ENCODE measurements at places on chromosomes 4 and X. TPM values are rescaled to one million over a fixed set of nuclear protein-coding genes. Genes with fewer than 3 reads are reported as not detected.

SLC10A6 gene
- not detected for total RNA-seq

FAM193A gene
- 50.9 TPM for total RNA-seq

RPL10 gene
- total RNA-seq, result 1,953 TPM

TRIM75 gene
- not detected for total RNA-seq

SH3D19 gene
- total RNA-seq, result not detected

NDST4 gene
- not detected for total RNA-seq

ZAR1 gene
- total RNA-seq, result not detected

MED28 gene
- 41.2 TPM for total RNA-seq

EIF2S3 gene
- total RNA-seq, result 174 TPM

GSX2 gene
- not detected for total RNA-seq

JADE3 gene
- 1.1 TPM for total RNA-seq

DRP2 gene
- total RNA-seq, result 0.64 TPM

DNA sequence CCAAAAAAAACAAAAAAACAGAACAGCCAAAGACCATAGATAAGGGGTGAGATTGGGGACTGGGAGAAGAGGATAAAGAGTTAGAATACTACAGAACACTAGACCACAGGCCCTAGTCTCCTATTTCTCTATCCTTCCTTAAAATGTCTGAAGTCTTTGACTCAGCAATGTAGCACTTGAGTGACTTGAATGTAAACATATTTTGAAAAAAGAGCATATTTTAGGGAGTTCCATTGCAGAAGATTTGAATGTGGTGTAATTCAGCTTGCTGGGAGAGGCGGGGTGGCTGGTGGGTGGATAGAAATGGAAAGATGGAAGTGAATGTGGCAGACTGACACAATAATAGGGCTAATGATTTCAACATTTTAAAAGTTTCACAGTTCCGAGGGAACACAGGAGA, 144.9 kb downstream of the CHIC2 start:
- H3K4me1 ChIP-seq, result no peaks in the 10 kb centered on the region
- no peak overlapping the region for H3K4me3 ChIP-seq
- H3K27me3 ChIP-seq, result no peaks in the 10 kb centered on the region

- no peak overlapping the region for H3K27ac ChIP-seq
- no peaks in the 10 kb centered on the region for H3K36me3 ChIP-seq
- H3K27me3 ChIP-seq, result no peaks in the 10 kb centered on the region
These were observed 32.1 kb upstream of the AMBN start for GRCh38 chr4:70559924-70560323.

- no peak overlapping the region for H3K27ac ChIP-seq
- peaks cover 6% of the 10 kb centered on the region for H3K4me1 ChIP-seq
- no peak for DNase-seq
- H3K27me3 ChIP-seq, result no peaks in the 10 kb centered on the region
- no peak overlapping the region for H3K4me3 ChIP-seq
- H3K36me3 ChIP-seq, result no peaks in the 10 kb centered on the region
These were observed 86.9 kb downstream of the RELL1 start for GRCh38 chr4:37599092-37599790.

- peaks cover under 1% of the 10 kb centered on the region for H3K36me3 ChIP-seq
- no peaks in the 10 kb centered on the region for H3K4me1 ChIP-seq
- H3K4me3 ChIP-seq, result no peak overlapping the region
- no peak overlapping the region for H3K27ac ChIP-seq
- no peaks in the 10 kb centered on the region for H3K27me3 ChIP-seq
- no peak for DNase-seq
These were observed 809.0 kb upstream of the DIAPH2 start for GRCh38 chrX:95875661-95876060.

- peaks cover 5% of the 10 kb centered on the region for H3K36me3 ChIP-seq
- peaks cover 12% of the 10 kb centered on the region for H3K27me3 ChIP-seq
- peaks cover 11% of the 10 kb centered on the region for H3K4me1 ChIP-seq
- H3K27ac ChIP-seq, result no peak overlapping the region
- no peak for DNase-seq
These were observed 5.3 kb upstream of the TRMT2B start for GRCh38 chrX:101057093-101057714.

DNA sequence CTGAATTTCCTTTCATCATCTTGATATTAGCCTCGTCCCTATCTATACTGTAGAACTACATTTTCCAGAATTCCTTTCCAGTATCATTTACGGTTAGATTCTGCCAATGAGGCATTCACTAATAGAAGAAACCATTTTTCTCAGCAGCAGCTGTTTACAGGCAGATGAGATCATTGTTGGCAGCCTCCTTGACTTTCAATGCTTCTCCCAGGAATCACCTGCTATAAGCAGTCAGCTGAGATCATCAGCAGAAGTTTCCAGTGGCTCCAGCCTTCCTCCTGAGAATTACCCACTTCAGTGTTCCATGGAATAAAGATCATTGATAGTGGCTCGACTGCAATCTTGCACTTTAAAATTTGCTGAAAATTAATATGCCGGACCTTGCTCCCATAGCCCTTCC, 157.3 kb upstream of the TET2 start:
- H3K27me3 ChIP-seq, result no peaks in the 10 kb centered on the region
- H3K4me3 ChIP-seq, result no peak overlapping the region
- no peak overlapping the region for H3K27ac ChIP-seq
- H3K36me3 ChIP-seq, result peaks cover 11% of the 10 kb centered on the region
- DNase-seq, result no peak
- no peaks in the 10 kb centered on the region for H3K4me1 ChIP-seq

DNA sequence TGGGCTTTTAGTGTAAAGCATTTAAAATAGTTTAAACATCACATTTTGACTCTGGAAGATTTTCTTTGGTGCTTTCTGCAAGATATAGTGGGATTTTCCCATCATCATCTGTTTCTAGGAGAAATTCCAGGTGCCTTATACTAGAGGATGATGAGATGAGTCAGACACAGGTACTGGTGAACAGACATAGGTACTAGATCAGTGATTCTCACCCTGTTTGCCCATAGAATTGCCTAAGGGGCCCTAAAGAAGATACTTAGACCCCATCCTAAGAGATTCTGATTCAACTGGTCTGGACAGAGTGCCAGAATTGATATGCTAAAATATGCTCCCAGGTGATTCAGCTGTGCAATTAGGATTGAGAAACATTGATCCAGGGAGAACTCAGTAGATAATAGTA, 9.7 kb downstream of the TSPAN7 start:
- no peaks in the 10 kb centered on the region for H3K4me1 ChIP-seq
- no peak overlapping the region for H3K4me3 ChIP-seq

DNA sequence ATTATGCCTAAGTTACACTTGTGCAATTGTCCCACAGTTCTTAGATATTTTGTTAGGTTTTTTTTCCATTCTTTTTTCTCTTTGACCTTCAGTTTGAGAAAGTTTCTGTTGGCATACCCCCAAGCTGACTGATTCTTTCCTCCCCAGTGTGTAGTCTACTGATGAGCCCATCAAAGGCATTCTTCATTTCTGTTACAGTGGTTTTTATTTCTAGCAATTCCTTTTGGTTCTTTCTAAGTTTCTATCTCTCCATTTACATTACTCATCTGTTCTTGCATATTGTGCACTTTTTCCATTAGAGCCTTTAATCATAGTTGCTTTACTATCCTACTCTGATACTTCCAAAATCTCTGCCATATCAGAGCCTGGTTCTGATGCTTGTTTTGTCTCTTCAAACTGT, 31.9 kb downstream of the CASP6 start:
- no peak for DNase-seq
- H3K27me3 ChIP-seq, result no peaks in the 10 kb centered on the region
- H3K4me3 ChIP-seq, result no peak overlapping the region
- no peak overlapping the region for H3K27ac ChIP-seq
- no peaks in the 10 kb centered on the region for H3K4me1 ChIP-seq

DNA sequence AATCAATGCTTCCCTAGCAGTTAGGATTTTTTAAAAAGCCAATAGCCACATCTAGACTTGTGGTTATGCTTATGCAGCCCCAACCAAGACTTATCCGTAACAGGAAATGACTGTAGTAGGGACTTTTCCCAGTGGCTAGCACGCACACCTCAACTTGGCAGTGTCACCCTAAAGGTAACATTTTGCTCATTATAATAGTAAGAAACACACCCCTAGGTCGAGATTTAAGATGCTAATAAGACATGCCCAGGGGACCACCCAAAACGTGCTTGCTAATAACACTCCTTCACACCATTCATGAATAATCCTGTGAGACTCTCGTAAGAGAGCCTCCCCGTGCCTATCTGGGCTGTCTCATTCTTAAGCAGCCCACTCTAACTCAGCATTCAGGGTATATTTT, 195.3 kb downstream of the CHIC1 start:
- peaks cover 8% of the 10 kb centered on the region for H3K27me3 ChIP-seq
- no peak overlapping the region for H3K27ac ChIP-seq
- H3K4me3 ChIP-seq, result no peak overlapping the region
- H3K36me3 ChIP-seq, result no peaks in the 10 kb centered on the region
- no peaks in the 10 kb centered on the region for H3K4me1 ChIP-seq
- DNase-seq, result no peak

GRCh38 chr4:7767526-7767925, 172.1 kb downstream of the AFAP1 start:
- no peak overlapping the region for H3K27ac ChIP-seq
- no peaks in the 10 kb centered on the region for H3K27me3 ChIP-seq
- no peak for DNase-seq
- H3K4me1 ChIP-seq, result no peaks in the 10 kb centered on the region
- no peaks in the 10 kb centered on the region for H3K36me3 ChIP-seq

GRCh38 chr4:143046906-143047305, 137.8 kb upstream of the USP38 start:
- no peaks in the 10 kb centered on the region for H3K27me3 ChIP-seq
- H3K27ac ChIP-seq, result no peak overlapping the region
- no peaks in the 10 kb centered on the region for H3K4me1 ChIP-seq
- H3K4me3 ChIP-seq, result no peak overlapping the region

DNA sequence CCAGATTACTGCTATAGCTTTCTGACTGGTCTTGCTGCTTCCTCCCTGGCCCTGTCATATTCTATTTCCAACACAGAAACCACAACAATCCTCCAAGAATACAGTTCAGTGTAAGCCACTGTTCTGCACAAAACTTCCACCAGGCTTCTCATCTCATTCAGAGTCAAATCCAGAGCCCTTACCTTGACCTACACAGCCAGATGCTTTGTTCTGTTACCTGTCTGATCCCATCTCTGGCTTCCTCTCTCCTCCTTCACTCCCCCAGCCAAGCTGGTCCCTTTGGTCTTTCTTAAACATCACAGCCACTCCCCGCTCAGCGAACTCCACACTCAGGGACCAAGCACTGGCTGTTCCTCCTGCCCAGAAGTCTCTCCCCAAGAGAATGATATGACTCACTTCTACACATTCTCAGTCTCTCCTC, 84.8 kb upstream of the BMP2K start:
- peaks cover 3% of the 10 kb centered on the region for H3K4me1 ChIP-seq
- H3K27ac ChIP-seq, result peak overlapping the region; percentile 54
- peaks cover 6% of the 10 kb centered on the region for H3K27me3 ChIP-seq
- H3K4me3 ChIP-seq, result no peak overlapping the region
- no peaks in the 10 kb centered on the region for H3K36me3 ChIP-seq

DNA sequence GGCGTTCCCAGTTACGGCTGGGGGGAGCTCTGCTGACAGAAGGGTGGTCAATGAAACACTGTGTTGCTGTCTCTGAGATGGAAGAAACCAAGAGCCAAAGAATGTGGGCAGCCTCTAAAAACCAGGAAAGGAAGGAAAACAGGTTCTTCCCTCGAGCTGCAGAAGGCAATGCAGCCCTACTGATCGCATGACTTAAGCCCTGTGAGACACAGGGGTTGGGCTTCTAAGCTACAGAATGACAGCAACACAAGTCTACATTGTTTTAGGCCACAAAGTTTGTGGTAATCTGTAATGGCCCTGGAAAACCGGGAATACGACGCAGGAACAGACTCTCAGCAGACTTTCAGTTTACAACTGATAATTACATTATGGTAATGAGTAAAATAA, 38.2 kb upstream of the MTNR1A start:
- no peak overlapping the region for H3K27ac ChIP-seq
- no peaks in the 10 kb centered on the region for H3K27me3 ChIP-seq
- H3K4me1 ChIP-seq, result no peaks in the 10 kb centered on the region
- H3K4me3 ChIP-seq, result no peak overlapping the region
- no peak for DNase-seq

DNA sequence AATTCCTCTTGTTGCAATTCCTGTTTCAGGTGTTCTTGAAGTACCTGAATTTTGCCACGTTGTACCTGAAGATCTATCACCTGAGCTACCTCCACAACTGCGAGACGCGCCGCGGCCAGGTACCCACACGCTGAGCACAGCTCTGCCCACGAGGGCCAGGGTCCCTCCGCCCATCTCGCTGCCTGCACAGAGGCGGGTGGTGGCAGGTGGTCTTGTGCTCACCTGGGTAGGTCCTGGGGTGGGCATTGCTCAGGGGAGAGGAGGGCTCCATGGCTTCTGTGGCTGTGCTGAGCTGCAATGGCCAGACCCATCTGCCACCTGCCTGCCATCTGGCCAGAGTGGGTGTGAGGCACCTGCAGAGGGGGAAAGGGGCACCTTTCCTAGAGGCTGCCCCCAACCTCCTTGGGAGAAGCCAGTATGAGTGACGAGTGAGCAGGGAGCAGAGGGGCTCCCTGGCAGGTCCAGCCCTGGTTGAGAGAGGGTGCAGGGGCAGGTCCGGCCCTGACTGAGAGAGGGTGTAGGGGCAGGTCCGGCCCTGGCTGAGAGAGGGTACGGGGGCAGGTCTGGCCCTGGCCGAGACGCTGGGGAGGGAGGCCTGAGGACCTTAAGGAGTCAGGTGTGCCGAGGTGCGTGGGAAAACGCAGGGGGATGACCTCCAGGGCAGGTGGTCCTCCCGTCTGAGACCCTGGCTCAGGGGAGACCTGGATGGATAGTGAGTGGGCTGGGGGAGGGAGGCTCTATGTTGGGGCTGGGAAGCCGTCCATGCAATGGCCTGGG, 10.7 kb downstream of the PDE6B start:
- H3K27me3 ChIP-seq, result peaks cover 5% of the 10 kb centered on the region
- no peak for DNase-seq
- no peaks in the 10 kb centered on the region for H3K36me3 ChIP-seq

GRCh38 chr4:147731580-147732517, at the start of gene ARHGAP10:
TSS of gene ARHGAP10 (plus strand) at chr4:147732088. CDS start at chr4:147732302, 214 bp downstream.
- peak within 1 kb of the TSS; percentile 92 for H3K4me3 ChIP-seq
- H3K27ac ChIP-seq, result peak within 1 kb of the TSS; percentile 62
- peak; percentile 78 for DNase-seq
- no peaks in the 10 kb centered on the region for H3K36me3 ChIP-seq
- peaks cover 11% of the 10 kb centered on the region for H3K27me3 ChIP-seq

DNA sequence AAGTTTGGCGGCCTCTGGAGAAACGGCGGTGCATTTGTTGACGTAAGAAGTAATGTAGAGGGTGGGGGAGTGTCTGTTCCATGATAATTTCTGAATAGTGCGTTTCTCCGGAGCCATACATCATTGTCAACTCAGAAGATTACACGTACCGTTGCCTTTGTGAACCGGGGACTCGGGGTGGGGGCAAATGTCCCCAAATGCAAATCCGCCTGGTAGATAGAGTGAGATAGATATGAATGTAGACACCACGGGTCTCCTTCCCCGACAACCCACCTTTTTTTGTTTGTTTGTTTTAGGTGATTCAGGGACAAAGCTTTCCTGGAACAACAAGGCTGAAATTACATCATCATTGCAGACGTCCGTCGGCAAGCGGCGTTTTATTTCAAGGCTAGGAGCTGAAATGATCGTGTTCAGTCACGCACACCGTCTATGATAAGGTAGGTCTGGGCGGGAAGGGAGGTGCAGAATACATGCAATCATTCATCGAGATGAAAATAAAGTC, 96.0 kb upstream of the PPP2R3B start:
- no peak for DNase-seq
- H3K27ac ChIP-seq, result no peak overlapping the region
- no peaks in the 10 kb centered on the region for H3K4me1 ChIP-seq
- peaks cover 5% of the 10 kb centered on the region for H3K36me3 ChIP-seq
- no peak overlapping the region for H3K4me3 ChIP-seq
